Cortex of kidney (tissue), 1 donor: ENCODE measurements at places on chromosomes 4 and X.

- no peak for DNase-seq
Observed at GRCh38 chr4:39044956-39045826, 13.0 kb upstream of the TMEM156 start.

- DNase-seq = no peak
Observed at GRCh38 chrX:40827331-40827730, 92.0 kb upstream of the MED14 start.

DNA sequence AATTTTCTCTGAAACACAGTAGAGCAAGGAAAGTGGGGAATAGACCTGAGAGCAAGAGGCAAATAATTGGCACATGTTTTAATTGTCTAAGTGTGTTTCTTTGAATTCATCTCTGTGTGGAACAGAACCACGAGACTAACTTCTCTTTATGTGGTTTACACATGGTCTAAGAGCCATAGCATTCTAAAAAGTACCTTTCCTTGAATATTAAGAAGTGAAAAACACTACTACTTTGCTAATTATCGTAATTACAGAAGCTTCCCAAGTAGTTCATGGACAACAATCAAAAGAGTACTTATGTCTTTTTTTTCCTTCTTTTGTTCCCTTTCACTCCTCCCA, 2.9 kb upstream of the CYBB start:
- DNase-seq = no peak

- no peak for DNase-seq
Observed at GRCh38 chrX:9876201-9876600, 90.0 kb downstream of the SHROOM2 start.

DNA sequence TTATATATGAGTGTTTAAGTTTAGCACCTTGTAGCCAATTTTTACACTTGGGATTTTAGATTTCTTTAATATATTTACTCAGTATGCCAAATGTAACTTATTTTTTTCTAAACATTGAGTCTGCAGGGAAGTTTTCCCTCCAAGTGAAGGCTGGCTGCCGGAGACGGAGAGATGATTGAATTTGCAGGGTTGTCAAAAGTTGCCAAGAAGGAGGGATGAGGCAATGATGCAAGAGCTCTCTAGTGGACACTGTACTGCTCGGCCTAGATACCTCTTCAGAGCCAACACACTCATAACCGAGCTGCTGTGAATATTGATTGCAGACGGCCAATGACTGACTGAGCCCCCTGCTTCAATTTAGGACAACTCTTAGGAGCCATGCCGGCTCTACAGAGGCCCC, 318.6 kb upstream of the CASK start:
- no peak for DNase-seq

- no peak for DNase-seq
Observed at GRCh38 chr4:155578726-155579370, 87.8 kb upstream of the GUCY1A1 start.

DNA sequence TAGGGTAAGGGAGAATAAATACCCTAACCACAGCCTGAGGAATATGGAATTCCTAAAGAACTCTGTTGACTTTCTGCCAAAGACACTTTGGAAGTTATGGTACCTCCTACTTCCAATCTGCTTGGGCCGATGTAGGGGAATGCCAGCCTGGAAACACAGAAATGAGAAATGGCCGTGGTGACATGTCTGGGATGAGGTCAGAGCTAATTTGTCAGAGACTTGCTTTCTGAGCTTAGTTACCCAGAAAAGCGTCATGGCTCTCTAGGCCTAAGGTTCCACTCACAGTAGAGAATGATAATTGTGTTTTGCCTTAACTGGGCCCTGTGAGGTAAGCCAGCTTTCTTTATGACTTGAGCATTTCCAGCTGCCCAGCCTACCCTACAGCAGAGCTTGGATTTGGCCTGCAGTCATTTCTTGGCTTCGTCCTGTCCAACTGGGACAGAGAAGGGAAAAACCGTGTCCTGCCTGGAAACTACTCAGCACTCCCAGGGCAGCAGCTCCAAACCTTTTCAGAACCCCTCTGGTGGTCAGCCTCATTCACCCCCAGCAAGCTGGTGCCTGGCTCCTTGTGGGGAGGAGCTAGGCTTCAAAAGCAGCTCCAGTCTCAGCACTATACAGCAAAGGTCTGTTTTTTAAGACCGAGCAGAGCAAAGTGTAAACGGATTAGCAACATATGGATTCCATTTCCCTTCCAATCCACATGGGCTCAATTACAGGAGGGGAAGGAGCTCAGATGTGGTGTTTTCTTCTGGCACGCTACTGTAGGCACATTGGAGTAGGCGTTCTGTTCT, 92.3 kb downstream of the RLIM start:
- no peak for DNase-seq

DNA sequence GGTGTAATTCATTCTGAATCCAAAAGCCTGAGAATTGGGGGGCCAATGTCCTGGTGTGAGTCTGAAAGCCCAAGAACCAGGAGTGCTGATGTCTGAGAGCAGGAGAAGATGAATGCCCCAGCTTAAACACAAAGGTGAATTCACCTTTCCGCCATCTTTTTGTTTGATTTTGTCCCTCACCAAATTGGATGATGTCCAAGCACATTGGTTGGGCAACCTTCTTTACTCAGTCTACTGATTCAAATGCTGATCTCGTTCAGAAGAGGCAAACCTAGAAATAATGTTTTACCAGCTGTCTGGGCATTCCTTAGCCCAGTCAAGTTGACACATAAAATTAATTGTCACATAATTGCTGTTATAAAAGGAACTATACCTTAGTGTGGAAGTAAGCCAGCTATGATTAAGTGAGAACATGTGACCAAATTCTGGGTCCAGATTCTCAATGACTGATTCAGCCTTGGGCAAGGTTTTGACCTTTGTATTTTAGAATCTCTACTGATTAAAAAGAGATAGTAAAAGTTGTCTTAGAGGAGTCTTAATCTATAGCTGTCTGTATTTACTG, 34.5 kb upstream of the SLC4A4 start:
- no peak for DNase-seq

DNA sequence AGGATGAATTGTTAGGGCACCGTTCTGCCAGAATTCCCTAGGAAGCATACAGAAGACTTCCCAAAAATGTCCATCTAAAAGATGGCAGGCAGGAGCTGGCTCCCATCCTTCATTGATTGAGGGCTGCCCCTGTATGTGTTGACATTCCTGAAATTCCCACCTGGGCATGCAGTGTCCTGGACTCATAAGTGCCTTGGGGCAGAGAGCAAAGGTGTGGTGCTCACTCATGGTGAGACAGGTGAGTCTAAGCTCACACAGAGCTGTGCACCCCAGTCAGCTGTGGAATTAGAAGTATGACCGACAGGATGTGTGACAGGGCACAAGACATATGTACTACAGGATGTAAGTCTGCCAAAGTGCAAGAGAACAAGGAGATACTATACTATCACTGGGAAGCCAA, 271.9 kb downstream of the MID1IP1 start:
- DNase-seq = no peak

- DNase-seq = no peak
Observed at GRCh38 chrX:42102586-42103282, 179.4 kb upstream of the CASK start.
